ENCODE measurements at places on chromosomes 13 and 19. TPM values are rescaled to one million over a fixed set of nuclear protein-coding genes. Genes with fewer than 3 reads are reported as not detected.
A peak's percentile ranks its signal among the peaks of the same experiment; 100 is the strongest.

GRCh38 chr13:23963184-23963931 is 66.1 kb upstream of the C1QTNF9B start:
- no peaks in the 10 kb centered on the region for H3K36me3 ChIP-seq
- peaks cover 14% of the 10 kb centered on the region for H3K4me1 ChIP-seq
- H3K27me3 ChIP-seq: no peaks in the 10 kb centered on the region
- no peak for DNase-seq

GRCh38 chr19:33157906-33158305 is 26.0 kb downstream of the WDR88 start:
- peaks cover 43% of the 10 kb centered on the region for H3K4me1 ChIP-seq
- no peaks in the 10 kb centered on the region for H3K27me3 ChIP-seq
- DNase-seq: no peak
- peak overlapping the region; percentile 69 for H3K27ac ChIP-seq

GRCh38 chr13:106865716-106866440 is 297.9 kb upstream of the ARGLU1 start:
- H3K27ac ChIP-seq: no peak overlapping the region
- no peak for DNase-seq
- H3K27me3 ChIP-seq: peaks cover 18% of the 10 kb centered on the region

- no peak overlapping the region for H3K27ac ChIP-seq
- H3K27me3 ChIP-seq: no peaks in the 10 kb centered on the region
- no peak for DNase-seq
- peaks cover 4% of the 10 kb centered on the region for H3K36me3 ChIP-seq
- H3K4me1 ChIP-seq: no peaks in the 10 kb centered on the region
- no peak overlapping the region for H3K4me3 ChIP-seq
Measured at GRCh38 chr13:99847318-99847750, 124.2 kb downstream of the ZIC5 start.

- H3K36me3 ChIP-seq: no peaks in the 10 kb centered on the region
- peak overlapping the region; percentile 43 for H3K27ac ChIP-seq
- H3K4me3 ChIP-seq: no peak overlapping the region
Measured at GRCh38 chr13:40170091-40170490, 496.4 kb downstream of the FOXO1 start.

GRCh38 chr13:48567515-48568369 is 34.9 kb upstream of the RCBTB2 start:
- H3K36me3 ChIP-seq: no peaks in the 10 kb centered on the region
- no peak overlapping the region for H3K27ac ChIP-seq
- no peak overlapping the region for H3K4me3 ChIP-seq
- no peak for DNase-seq

GRCh38 chr13:59490651-59491050 is 673.1 kb downstream of the DIAPH3 start:
- H3K4me1 ChIP-seq: no peaks in the 10 kb centered on the region
- DNase-seq: no peak
- H3K4me3 ChIP-seq: no peak overlapping the region

DNA sequence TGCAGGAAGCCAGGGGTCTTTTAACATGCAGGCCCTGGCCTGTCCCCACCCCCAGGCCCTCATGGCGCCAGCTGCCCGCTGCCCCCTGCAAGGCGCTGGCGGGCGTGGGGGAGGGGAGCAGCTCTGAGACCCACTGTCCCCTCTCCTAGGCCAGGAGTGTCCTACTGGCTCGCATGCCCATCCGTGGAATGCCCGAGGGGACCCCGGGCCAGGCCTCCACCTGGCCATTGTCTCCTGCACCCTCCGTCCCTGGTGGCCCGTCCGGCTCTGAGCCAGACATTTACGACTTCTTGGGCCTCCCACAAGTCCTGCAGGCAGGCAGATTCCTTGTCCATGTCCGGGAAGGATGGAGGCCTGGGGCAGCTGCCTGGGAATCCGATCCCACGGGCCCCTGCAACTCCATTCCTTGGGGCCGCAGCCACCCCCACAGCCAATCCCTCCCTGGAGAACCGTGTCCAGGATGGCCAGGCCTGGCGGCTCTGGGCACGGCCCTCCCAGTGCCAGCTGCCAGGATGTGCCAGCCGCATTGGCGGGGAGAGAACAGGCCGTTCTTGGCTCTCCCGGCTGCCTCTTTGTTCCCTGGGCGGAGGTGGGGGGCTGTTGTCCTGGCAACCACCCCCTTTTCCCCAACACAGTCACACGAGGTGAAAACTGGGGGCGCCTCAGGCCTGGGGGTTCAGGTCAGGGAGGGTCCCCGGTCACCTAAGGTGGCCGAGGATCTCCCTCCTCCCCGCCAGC is 10.5 kb upstream of the PLIN3 start:
- no peaks in the 10 kb centered on the region for H3K36me3 ChIP-seq
- H3K4me1 ChIP-seq: peaks cover 18% of the 10 kb centered on the region

GRCh38 chr13:56501750-56502149 is 639.0 kb upstream of the PRR20A start:
- no peak for DNase-seq
- H3K36me3 ChIP-seq: no peaks in the 10 kb centered on the region
- H3K27me3 ChIP-seq: no peaks in the 10 kb centered on the region
- no peak overlapping the region for H3K4me3 ChIP-seq
- no peak overlapping the region for H3K27ac ChIP-seq

DNA sequence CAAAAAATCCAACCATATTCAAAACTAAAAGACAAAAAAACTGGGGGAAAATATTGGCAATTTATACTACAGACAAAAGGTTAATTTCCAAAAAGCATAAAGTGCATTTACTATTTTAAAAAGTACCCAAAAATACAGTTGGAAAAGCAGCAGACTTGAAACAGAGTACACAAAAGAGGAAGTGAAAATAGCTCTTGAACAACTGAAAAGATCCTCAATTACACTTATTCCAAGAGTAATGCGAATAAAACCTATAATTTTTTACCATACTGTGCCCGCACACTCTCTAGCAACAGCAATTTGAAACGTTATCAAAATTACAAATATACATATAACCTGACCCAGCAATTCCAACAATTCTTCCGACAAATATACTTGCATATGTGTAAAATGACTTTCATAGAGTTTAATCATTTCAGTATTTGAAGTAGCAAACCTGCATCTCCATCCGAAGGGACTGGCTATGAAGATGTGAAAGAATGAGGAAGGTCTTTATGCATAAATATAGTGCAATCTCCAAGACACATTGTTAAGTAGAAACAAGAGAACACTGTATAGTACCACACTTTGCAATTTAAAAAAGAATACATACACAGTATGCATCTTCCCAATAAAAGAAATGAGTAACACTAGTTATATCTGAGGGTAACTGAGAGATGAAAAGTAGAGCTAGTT is 25.4 kb downstream of the ALG5 start:
- H3K27ac ChIP-seq: no peak overlapping the region
- H3K36me3 ChIP-seq: peaks cover 30% of the 10 kb centered on the region
- no peaks in the 10 kb centered on the region for H3K27me3 ChIP-seq
- H3K4me3 ChIP-seq: no peak overlapping the region
- peaks cover 8% of the 10 kb centered on the region for H3K4me1 ChIP-seq

- no peaks in the 10 kb centered on the region for H3K36me3 ChIP-seq
- DNase-seq: no peak
- H3K27me3 ChIP-seq: no peaks in the 10 kb centered on the region
- no peaks in the 10 kb centered on the region for H3K4me1 ChIP-seq
Measured at GRCh38 chr13:104608331-104608730, 1542.1 kb upstream of the SLC10A2 start.

DNA sequence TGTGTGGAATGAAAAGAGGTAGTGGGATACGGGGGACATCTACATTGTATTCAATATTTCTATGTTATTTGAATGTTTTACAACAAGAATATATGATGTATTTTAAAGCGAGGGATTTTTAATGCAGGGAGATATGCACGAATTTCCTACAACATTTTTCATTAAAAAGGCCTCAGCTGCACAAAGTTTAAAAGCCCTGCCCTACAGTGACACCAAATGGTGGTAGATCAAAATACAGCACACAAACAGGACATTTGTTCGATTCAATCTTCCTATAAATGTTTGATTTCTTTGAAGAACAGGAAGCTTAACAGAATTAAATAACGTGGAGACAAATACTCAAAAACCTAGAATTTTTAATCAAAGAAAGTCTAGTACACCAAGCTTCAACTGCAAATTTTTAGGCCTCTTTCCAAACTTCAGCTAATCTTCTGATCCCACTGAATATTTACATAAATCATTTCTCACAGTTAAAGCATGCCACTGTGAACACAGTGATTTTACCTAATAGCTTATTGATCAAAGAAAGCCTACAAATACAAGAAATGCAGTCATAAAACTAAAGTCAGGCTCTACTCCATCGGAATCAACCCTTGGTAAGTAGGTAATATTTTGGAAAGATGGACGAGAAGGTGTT is 257.2 kb downstream of the DIAPH3 start:
- no peak overlapping the region for H3K27ac ChIP-seq
- no peaks in the 10 kb centered on the region for H3K36me3 ChIP-seq
- no peaks in the 10 kb centered on the region for H3K27me3 ChIP-seq
- DNase-seq: no peak

DNA sequence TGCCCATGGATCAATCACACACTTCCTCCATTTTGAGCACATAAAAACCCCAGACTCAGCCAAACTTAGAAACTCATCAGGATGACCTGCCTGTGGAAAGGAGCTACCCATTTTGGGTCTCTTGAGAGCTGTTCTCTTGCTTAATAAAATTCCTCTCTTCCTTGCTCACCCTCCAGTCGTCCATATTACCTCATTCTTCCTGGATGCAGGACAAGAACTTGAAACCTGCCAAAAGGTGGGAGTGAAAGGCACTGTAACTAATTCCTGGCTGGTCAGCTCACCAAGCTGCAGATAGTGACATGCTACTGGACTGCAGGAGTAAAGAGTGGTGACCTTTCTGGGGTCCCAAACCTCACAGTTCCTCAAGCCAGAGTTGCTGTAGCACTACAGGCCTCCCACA is 20.2 kb downstream of the LIG4 start:
- no peaks in the 10 kb centered on the region for H3K4me1 ChIP-seq
- H3K27ac ChIP-seq: no peak overlapping the region
- no peak for DNase-seq
- no peaks in the 10 kb centered on the region for H3K36me3 ChIP-seq
- H3K27me3 ChIP-seq: peaks cover under 1% of the 10 kb centered on the region

GRCh38 chr19:12198136-12198535 is 35.2 kb downstream of the ZNF136 start:
- H3K27ac ChIP-seq: no peak overlapping the region
- H3K4me1 ChIP-seq: peaks cover 21% of the 10 kb centered on the region
- no peak for DNase-seq
- no peak overlapping the region for H3K4me3 ChIP-seq
- H3K27me3 ChIP-seq: no peaks in the 10 kb centered on the region

DNA sequence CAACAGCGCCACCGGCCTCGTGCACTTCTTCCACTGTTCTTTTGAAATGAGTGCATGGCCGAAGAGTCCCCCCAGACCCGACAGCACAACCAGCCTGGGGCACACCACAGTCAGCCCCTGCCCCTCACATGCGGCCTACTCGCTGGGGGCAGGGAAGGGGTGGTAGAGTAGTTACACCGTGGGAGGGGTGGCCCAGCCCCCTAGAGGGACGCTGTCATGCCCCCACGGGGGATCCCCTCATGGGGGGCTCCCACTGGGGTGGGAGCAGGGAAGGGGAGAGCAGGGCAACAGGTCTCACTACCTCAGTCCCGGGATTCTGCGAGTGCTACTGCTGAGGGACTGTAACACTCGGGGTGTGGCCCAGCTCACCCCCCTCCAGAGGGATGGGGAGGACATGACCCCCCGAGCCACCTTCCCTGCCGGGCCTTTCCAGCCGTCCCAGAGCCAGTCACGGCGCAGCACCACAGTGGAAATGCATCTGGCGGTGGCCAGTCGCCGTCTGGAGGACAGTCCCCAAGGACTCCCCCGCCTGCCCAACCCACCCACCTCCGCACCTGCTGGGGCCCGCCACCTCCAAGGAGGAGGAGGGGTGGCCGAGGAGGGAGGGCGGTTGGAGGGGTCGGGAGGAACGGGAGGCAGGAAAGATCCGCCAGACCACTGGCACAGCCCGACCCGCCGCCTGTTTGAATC is 84.6 kb upstream of the ZNF254 start:
- no peak overlapping the region for H3K27ac ChIP-seq
- no peaks in the 10 kb centered on the region for H3K4me1 ChIP-seq
- DNase-seq: no peak
- H3K4me3 ChIP-seq: no peak overlapping the region

The PRSS57 gene
- not detected for total RNA-seq

The AMER2 gene
- not detected for total RNA-seq

The ZNF700 gene
- 22.4 TPM for total RNA-seq

The CLDND2 gene
- total RNA-seq: 1.7 TPM

The SIAH3 gene
- 3.9 TPM for total RNA-seq

The ELAVL3 gene
- not detected for total RNA-seq

The C5AR1 gene
- 2.6 TPM for total RNA-seq
